ENCODE measurements at places on chromosomes 6 and 20.

DNA sequence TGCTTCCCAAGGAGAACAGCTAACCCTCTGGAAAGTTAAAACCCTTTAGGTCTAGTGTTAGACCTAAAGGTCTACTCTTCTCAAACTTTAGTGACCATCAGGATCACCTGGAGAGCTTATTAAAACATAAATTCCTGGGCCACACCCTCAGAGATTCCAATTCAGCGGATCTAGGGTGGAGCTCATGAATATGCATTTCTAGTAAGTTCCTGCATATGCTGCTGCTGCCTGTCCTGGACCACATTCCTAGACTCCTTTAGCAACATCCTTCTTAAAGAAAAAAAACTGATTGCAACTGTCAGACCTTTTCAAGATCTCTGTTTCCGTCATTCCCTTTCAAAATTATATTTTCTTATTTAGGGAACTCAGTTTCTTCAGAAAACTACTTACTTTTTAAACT, 31.2 kb downstream of the SNAP25 start:
- no peak for DNase-seq

DNA sequence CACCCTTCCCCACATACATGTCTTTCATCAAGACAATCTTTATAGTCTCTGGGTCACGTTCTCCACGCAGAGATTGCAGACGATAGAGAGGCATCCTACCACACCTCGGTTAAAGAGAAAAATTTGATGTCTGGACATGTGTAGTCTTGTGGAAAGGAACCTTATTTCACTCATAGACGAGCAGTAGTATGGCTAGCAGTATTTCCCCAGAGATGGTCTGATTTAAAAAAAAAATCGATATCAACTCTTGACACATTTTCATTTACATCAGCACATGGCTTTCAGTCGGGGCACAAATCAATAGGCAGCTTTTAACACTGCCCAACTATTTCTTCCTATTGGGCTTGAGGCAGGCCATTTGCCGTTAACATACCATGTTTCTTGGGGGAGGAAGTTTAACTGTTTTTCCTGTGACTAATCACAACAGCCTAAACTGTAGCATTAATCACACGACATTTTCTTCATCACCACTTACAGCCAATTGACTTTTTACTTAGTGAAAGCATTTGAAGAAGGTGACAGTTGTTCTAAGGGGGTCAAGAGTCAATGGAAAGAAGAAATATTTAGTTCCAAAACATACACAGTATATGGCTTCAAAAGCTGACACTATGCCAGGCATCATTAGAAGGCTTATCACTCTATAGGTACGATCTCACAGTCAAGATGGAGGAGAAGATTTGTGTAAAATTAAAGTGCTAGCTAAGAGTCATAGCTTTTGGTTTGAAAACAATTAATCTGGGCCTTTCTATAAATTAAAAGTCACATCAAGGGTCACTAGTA, 129.5 kb upstream of the HDAC2 start:
- DNase-seq = no peak

DNA sequence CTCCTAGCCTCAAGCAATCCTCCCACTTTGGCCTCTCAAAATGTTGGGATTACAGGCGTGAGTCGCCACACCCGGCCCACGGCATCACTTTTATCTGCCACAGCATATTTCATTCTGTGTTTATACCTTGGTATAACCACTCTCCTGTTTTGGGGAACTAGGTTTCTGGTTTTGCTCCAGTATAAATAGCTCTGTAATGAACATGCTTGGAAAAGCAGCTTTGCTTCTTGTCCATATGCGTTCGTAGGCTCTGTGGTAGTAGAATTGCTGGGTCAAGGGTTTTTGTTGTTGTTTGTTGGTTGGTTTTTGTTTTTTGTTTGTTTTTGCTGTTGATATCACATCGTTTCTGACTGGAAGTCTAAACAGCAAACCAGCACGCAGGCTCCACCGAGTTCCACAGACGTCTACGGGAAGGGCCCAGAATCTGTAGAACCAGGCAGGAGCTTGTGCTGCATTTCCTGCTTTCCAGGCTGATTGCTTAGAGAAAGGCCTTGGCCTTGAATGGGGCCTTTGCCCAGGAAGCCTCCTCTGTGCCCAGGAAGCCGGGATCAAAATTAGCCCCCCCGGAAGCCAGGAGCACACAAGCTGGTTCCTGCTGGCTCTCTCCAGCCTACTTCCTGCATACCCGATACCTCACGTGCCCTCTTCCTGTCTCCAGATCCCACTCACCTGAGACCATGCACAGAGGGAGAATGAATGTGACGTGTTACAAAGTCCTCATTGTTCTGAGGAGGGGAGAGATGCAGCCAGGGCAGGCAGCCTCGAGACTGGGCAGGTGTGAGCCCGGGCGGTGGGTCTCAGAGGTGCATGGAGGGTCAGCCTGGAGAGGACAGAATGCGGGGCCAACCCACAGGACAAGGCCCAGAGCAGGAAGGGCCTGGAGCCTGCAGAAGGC, 34.7 kb downstream of the AAR2 start:
- DNase-seq = no peak

DNA sequence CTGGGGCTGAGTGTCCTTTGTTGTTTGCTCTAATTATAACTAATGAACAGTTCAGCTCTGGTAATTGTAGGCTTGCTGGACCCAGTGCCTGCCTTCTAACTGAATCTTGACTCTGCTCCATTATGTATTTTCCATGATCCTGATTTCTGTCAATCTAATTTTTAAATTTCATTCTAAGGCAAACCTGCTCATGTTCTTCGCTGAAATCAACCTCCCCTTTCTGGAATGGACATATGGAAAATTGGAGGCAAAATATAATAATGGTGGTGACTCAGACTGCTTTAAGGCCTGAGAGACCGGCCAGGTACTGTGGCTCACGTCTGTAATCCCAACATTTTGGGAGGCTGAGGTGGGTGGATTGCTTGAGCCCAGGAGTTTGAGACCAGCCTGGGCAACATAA, 182.7 kb upstream of the AKAP12 start:
- no peak for DNase-seq

DNA sequence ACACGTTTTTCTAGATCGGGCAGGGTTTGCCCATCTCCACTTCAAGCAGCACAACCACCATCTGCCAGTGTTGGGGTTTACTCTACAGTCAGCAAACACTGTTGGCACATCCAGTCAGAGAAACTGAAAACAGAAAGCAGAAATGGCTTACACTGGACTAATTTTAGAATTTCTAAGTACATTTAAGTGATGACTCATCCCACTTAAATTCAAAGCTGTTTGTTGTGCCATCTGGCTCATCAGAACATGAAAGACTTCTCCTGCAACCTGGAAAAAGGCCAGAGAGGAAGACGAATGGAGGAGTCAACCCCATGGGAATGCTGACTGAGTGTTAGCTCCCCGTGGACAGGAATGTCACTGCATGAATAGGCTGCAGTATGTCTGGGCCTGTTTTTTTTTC, 21.8 kb downstream of the FAM209B start:
- DNase-seq = no peak

- no peak for DNase-seq
Observed at GRCh38 chr20:3532089-3532615, 61.3 kb downstream of the ATRN start.

DNA sequence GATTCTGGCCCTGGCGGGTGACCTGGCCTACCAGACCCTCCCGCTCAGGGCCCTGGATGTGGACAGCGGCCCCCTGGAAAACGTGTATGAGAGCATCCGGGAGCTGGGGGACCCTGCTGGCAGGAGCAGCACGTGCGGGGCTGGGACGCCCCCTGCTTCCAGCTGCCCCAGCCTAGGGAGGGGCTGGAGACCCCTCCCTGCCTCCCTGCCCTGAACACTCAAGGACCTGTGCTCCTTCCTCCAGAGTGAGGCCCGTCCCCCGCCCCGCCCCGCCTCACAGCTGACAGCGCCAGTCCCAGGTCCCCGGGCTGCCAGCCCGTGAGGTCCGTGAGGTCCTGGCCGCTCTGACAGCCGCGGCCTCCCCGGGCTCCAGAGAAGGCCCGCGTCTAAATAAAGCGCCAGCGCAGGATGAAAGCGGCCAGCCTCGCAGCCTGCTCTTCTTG, 868 bp upstream of the SLC2A4RG start:
- DNase-seq = peak; percentile 21

DNA sequence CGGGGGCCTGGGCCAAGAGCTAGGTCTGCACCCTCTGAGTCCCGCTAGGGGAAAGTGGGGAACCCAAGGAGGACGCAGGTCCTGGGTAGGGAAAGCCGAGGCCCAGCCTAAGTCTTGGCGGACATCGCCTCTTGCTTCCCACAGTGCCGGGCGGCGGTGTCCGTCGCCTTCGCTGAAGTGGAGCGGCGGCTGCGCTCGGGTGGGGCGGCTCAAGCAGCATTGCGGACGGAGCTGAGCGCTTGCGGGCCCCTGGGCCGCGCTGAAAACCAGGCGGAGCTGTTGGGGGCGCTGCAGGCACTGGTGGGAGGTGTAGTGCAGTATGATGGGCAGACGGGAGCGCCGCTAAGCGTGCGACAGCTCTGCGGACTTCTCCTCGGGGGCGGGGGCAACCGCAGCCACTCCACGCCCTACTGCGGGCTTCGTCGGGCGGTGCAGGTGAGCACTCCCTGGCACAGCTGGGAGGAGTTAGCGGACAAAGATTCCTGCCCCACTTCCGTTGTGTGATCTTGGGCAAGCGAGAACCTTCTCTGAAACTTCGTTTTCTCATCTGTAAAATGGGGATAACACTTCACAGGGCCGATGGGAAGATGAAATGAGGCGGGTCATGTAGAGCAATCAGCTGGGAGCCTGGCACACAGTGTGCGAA, 4.2 kb downstream of the PRSS16 start:
- DNase-seq = peak; percentile 55

- DNase-seq = no peak
Observed at GRCh38 chr20:3894796-3895195, 5.6 kb downstream of the PANK2 start.

GRCh38 chr6:109117346-109118035, 22.2 kb downstream of the CEP57L1 start:
- DNase-seq = no peak

DNA sequence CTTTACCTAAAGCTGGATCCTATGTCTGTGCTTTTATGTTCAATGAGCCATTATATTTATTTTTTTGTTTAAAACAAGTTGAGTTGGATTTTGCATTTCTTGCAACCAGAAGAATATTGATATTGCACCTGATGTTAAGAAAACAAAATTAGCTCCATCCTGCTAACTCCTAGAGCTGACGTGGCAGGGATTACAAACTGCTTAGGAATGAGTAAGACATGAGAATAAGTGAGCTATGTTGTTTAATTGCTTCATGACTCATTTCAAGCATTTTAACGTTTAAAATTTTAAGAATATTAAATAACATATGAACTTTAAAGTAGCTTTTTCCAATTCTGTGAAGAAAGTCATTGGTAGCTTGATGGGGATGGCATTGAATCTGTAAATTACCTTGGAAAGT, 663.5 kb downstream of the EPM2A start:
- no peak for DNase-seq

- no peak for DNase-seq
Observed at GRCh38 chr6:100167585-100167984, 173.6 kb upstream of the MCHR2 start.

- no peak for DNase-seq
Observed at GRCh38 chr6:551829-552350, 105.0 kb downstream of the HUS1B start.

DNA sequence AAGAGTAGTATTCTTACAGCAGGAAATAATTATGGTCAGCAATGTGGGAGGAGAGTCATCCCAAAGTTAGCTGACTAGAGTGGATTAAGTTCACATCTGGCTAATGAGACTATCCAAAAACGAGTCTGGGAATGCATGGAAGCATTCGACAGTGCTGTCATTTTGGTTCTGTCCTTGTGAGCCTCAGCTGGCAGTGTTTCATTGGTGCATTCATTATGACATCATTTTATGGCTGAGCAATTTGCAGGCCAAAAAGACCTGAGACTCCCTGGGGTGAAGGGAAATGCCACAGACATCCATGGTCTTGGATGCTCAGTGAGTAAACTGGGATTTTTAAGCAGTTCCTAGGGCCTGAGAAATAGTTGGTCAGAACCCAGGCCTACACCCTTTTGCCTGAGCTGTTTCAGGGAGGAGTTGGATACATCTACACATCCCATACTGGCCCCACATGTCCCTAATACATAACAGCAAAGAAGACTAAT, 196.4 kb upstream of the CCN2 start:
- DNase-seq = no peak

DNA sequence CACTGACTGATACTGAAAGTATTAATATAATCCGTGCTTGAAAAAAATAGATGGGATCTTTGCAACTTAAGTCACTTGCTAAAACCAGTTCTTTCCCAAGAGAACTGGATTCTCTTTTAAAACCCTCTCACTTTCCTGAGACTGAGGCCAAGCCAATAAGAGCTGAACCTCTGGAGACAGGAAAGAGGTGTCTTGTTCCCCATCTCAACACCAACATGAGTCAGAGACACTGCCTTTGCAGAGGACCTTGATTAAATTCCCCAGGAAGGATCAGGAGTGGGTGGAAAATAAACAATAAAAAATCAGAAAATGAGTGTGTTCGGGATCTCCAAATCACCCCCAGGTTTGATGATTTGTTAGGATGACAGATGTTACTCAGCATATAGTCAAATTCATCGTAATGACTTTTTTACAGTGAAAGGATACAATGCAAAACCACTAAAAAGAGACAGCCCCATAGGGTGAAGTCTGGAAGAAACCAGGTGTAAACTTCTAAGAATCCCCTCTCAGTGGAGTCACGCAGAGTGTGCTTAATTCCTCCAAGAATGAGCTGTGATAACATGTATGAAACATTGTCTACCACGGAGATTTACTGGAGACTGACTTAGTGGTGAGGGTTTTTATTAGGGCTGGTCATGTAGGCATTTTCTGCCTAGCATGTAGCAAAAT, 122.8 kb upstream of the BEND3 start:
- DNase-seq = no peak
